Heart left ventricle (tissue), 16 donors: ENCODE measurements at places on chromosomes 11 and 22.

DNA sequence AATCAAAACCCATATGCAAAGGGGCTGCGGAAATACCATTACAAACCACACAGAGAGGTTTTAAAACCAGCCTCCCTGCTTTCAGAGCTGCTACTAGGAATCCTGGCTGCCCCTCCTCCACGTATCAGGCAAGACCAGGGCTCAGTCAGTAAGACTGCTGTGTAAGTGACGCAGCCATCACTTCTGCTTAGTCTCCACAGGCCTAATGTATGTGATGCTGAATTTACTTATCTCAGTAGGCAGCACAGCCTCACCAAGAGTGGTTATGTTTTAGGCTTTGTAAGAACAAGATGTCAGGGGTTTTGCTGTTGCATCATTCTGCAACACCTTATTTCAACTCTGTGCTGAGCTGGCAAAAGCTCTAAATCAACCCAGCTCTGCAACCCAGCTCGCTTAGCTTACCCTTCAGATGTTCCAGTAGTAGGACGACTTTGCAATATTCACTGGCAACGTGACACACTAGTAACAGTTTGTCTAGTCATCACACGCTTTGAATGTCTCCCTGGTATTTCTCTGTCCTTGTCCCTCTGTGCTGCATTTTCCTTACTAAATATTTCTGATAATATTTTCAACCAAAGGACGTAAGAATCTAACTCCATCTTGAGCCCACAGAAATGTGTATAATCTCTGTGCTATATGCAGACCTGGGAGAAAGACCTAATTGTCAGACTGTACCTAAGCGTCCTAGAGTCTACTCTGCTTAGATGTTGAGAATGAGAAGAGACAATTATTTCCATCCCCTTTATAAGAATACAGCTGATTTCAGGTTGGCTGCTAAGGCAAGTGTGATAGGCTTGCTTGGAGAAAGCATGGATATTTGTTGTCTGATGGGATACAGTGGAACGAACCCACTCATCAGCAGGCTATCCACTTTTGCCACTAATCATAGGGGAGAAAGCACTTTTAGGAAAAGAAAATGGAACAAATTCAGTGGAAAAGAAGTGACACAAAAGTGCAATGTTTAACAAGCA lies 72.2 kb downstream of the LARGE2 start:
- DNase-seq: no peak

DNA sequence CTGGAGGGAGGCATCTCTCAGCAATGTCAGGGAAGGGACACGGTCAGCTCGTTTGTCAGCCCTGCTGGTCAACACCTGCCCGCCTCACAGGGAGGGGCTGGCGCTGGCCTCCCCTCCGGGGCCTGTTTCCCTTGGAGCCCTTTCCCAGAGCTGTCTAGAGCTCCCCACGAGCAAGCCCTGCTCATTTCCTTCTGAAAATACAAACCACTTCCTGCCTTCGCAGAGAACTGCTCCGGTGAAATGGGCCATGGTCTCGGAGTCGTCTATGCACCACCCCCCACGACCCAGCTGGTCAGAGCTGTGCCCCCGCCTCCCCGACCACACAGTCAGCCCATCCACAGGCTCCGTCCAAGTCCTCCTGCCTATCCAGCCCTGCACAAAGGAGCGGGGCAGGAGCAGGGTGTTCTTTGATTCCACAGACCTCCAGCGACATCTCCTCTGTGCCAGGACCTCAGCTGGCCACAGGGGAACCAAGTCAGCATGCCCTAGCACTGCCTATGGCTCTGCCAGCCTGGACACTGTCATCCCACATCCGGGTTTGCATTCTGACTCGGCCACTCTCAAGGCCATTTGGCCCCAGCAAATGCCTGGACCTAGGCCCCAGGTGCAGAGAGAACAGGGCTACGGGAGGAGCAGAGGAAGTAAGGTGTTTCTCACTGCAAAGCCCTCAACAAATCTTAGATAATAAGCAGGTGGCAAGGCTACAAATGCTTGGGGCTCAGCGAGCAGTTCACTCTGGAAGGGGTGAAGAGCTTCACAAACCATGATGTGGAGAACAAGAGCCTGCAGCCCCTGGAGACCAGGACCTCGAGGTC lies 82.1 kb upstream of the WNT11 start:
- DNase-seq: no peak

- no peak for DNase-seq
These were observed 293.3 kb downstream of the BRD1 start for GRCh38 chr22:49534386-49534785.

- no peak for DNase-seq
These were observed 245.1 kb upstream of the ARHGAP42 start for GRCh38 chr11:100442017-100442416.

DNA sequence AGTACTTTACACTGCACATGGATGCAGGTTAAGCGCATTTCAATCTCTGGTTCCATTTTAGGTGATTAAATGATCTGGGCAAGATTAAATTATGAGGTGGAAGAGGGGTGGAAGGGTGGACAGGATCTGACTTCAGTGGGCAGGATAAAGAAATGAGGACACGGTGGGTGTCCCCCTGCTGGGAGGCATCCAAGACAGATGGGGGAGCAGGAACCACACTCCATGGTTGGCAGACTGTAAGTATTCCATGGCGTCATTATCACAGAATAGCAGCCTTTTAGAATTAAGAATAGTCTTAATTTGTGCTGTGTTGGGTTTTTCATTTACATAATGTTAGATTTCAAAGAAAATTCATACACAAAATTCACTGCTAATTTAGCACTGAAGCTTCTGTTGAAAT lies 7.6 kb upstream of the SORL1 start:
- DNase-seq: no peak

DNA sequence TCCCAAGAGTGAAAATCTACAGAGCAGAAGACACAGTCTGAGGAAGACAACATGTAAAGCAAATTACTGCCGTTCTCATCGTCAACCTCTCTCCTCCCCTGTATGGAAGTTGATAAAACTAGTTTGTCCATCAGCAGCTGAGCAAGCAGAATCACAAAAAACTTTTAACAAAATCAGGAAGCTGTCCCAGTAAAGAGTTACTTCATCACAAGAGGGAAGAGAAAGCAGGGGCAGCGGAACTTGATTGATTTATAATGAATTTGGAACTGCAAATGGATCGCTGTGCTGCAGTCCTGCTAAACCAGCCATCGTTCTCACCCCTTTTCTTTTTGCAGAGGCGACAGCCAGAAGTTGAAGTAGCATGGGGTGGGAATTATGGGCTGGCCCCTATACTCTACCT lies 13.7 kb upstream of the UCP3 start:
- DNase-seq: no peak

DNA sequence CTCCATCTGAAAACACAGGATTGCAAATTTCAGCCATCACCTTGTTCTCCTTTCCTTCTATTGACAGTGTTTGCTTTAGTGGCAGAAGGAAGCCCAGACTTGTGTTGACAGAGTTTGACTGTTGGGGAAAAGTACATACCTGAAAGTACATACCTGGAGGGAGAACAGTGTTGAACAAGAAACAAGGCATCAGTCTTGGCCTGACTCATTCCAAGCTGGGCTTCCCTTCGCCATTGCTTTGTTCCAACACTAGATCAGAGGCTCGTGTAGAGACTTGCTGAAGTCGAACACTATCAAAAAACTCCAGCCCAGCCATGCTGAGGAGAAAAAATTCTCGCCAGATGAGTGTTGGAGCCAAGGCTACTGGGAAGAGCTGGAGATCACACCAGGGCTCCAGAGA lies 133.4 kb downstream of the BBOX1 start:
- no peak for DNase-seq

- no peak for DNase-seq
These were observed 120.0 kb upstream of the BDNF start for GRCh38 chr11:27820249-27820648.

GRCh38 chr11:131665344-131665968 lies 295.0 kb downstream of the NTM start:
- DNase-seq: no peak

DNA sequence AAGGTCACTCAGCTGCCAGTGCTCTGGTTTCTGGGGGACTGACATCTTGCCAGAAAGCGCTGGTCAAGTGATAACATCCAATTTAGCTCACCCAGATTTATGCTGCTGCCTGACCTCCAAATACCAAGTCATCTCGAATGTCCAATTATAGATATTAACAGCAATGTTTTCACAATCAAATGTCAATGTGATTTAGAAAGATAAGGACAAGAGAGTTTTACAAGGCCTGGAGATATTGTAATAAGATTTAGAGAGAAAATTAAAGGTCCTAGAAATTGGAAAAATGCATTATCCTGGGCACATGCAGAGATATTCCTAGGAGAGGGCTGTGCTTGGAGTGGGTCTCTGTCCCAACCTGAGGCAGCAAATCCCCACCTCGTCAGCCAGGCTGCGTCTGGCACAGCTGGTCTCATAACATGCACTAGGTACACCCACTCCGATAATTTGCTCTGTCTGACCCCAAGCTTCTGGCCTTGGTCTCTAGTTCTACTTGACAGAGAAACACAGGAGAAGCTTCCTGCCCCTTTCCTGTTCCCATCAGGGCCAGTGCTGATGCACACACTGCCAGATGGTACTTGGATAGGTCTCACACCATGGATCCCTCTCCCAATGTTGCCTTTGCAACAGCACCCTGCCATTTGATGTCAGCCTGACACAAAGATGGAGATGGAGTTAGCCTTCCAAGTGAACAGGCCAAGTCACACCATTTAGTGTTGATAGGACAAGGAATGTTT lies 28.6 kb downstream of the USH1C start:
- DNase-seq: no peak

DNA sequence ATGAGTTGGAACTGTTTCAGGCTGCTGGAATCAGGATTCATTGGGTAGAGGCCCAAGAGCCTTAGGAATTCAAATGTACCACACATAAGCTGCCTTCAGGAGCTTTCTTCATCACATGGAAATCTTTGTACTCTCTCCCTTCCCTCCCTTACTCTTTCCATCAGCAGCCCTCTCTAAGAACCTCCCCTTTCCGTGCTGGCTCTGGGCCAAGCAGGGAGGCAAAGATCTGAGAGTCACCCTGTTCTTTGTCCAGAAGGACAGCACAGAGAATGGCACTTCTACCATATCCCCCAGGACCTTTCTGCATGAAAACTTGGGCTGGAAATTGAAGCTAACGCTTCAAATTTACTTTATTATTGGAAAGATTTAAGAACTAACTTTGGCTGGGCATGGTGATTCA lies 20.7 kb upstream of the TPBGL start:
- DNase-seq: no peak

- DNase-seq: no peak
These were observed 684.7 kb downstream of the TBC1D22A start for GRCh38 chr22:47446821-47447810.
